PC-3 (cell line): ENCODE measurements at places on chromosomes 2 and 18. TPM values are rescaled to one million over a fixed set of nuclear protein-coding genes. Genes with fewer than 3 reads are reported as not detected.

Gene PSTPIP2
- total RNA-seq, result 0.11 and 0.35 TPM in 2 replicates

Gene ARL6IP6
- 19.0 and 21.4 TPM in 2 replicates for total RNA-seq

Gene CAD
- total RNA-seq, result 85.9 and 121 TPM in 2 replicates

DNA sequence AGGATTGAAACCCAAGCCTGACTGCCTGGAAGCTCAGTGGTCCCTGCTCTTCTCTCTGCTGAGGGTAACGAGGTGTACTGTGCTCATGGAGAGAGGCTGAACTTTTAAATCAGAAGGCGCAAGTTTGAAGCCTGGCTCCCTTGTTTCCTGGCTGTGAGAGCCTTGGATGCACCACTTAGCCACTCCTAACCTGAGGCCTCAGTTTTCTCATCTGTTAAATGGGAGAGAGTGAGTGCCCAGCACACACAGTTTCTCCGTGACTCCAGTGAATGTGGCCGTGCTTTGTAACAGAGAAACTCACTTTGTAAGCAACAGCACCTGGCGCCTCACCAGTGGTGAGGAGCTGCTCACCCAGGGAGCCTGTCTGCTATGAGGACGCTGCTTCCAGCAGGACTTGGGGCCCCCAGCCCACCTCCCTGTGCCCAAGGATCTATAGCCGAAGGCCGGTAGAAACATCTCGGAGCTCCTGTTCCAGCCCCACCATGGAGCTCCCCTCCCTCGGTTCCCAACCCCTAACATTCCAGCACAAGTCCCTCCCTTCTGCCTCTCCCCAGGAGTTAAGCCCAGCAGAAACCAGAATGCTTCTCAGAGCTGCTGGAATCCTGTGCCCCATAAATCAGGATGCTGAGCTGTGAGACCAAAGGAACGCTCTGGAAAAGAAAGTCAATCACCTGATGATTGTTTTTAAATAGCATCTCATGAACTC is 20.3 kb upstream of the KCNK3 start:
- no peak for DNase-seq

DNA sequence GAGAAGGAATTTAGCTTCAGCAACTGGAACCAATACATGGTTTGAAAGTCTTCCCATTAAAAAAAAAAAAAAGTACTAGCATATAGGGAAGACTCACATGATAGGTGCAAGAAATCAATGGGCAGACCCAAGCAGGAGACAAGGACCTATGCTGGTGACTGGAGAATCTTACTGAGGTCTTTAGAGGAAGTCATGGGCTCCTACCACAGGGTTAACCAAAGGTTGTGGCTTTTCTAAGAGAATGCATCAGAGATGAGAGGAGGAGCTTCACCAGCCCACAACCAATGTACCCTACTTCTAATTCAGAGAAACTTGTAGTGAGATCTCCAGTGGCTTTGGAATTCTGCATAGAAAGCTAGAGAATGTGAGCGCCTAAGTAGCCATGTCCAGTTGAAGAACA is 207.4 kb downstream of the NCKAP5 start:
- no peak for DNase-seq
